ENCODE measurements at places on chromosomes 16 and 17. TPM values are rescaled to one million over a fixed set of nuclear protein-coding genes. Genes with fewer than 3 reads are reported as not detected.

- DNase-seq = no peak
These were observed 170.6 kb downstream of the GSG1L start for GRCh38 chr16:27892879-27893278.

PRRT2 gene
- total RNA-seq = 18.6 TPM

ITGAD gene
- total RNA-seq = not detected

DNA sequence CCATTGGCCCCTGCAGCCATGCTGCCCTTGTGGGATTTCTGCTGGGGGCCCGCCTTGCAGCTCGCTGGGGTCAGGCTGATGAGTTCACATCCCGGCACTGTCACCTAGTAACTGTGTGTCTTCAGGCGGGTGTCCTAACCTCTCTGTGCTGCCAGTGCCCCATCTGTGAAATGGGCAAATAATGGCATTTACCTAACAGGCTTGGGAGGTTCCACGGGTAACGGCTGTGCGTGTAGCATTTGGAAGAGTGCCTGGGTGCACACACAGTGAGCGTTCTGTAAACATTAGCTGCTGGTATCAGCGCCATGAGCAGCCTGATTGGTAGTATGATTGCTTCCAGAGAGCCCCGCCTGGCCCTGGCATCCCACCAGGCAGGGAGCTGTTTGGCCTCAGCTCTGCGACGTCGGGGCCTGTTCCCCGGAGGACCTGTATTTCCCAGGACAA, 167.3 kb upstream of the GSE1 start:
- no peak for DNase-seq

DNA sequence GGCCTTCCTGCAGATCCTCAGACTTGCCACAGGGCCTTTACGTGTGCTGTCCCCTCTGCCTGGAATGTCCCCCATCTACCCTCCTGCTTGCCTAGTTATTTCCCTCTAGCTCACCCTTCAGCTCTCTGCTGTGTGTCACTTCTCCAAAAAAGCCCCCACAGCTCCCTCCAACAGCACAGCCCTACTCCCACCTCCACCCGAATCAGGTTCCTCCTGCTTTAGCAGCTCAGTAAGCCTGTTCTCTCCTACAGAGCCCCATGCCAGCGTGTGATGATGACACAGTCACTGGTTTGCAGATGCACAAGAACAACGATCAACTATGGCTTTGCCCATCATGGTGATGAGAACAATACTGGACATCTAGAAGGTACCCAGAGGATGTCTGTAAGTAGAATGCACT, 7.1 kb upstream of the SAMD14 start:
- DNase-seq = no peak

DNA sequence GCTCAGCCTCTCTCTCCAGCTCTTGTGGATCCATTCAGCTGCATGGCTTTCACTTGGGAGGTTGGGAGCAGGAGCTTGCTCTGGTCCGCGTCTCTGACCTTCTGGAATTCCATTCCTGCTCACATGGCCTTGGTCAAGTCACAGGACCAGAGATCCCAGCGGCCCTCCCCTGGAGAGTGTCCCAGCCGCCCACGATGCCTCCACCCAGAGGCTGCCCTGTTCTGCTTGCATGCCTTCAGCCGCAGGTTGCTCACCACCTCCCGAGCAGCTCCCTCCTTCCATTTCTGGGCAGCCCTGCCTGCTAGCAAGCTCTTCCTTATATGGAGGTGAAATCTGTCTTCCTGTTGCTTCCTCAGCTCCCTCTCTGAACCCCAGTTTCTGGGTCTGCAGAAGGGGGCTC, 32.6 kb downstream of the RAI1 start:
- no peak for DNase-seq

- no peak for DNase-seq
These were observed 20.5 kb upstream of the JPH3 start for GRCh38 chr16:87581857-87582215.

CCL3 gene
- not detected for total RNA-seq

DNA sequence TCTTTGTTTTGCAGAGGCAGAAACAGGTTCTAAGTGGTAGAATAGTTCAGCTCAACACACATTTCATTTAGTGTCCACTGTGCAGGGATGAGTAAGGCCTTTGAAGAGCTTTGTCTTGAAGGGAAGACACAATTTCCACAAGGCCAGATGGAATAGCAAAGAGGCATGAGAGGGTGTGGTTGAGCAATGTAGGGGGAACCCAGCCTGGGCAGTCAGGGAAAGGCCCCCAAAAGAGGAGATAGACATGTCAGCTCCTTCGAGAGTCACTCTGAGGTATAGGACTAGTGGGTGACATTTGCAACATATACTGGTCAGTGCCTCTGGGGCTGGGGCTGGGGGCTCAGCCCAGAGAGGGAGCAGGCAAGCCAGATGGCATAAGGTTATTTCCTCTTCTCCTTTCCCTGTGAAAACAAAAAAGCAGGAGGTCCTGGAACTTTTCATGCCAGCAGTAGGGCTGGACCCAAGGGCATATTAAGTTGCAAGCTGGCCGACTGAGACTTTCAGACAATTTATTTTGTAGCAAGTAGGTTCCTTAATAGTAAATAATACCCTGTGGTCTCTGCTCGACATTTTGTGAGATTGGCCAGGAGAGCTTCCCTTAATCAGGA, 7.1 kb downstream of the ALKBH5 start:
- no peak for DNase-seq

DNA sequence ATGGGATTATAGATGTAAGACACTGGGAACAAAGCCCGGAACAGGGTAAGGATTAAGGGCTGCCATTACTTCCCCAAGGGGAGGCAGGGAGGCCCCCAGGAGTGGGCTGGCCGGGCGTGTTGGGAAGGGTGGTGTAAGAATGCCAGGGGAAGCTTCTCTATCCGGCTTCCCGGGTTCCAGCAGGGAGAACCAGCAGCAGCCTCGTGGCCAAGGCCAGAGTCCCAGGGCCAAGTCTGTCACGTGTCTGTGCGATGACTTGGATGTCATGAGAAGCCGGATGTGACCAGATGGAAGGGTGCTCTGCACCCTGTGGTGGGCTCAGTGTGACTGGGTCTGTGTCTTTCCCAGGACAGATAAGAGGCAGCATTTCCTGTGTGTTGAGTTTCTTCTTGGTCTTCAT, 52.1 kb downstream of the SCNN1B start:
- no peak for DNase-seq

SLC26A11 gene
- total RNA-seq = 27.7 TPM

GRCh38 chr17:44147812-44148211, 6.1 kb downstream of the HROB start:
- DNase-seq = no peak

GRCh38 chr17:47966079-47966519, 4.8 kb upstream of the CDK5RAP3 start:
- DNase-seq = no peak

LGALS9C gene
- total RNA-seq = not detected

DNA sequence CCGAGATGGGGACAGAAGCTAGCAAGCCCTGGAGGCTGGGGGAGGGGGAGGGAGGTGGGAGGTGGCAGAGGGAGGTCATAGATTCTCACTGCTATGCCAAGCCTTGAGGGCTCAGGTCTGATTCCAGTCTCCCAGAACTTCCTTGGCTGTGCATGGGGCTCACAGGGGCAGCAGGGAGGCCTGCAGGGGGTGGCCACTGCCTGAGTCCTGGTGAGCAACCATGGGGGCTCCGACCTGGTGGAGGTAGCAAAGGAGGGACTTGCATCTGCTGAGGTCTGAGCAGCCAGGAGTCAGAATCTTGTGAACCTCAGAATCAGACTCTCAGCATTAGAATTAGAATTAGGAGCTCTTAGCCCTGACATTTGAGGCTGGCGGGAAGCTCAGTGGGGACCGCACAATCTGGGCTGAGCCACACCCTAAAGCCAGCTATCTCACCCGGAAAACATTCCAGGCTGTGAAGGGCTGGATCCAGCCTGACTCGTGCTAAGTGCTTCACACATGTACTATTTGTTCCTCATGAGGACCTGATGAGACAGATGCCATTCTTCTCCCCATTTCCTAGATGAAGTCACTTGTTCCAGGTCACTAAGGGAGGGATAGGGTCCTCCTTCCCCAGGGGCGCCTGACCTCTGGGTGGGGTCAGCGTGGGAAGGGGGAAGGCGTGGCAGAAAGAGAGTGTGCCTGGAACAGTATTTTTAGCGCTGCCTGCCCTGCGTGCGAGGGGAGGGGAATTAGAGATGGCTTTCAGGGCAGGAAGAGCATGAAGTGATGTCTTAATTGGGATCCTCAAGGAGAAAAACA, 17.3 kb upstream of the KCNJ12 start:
- no peak for DNase-seq

FBXO39 gene
- not detected for total RNA-seq

DNA sequence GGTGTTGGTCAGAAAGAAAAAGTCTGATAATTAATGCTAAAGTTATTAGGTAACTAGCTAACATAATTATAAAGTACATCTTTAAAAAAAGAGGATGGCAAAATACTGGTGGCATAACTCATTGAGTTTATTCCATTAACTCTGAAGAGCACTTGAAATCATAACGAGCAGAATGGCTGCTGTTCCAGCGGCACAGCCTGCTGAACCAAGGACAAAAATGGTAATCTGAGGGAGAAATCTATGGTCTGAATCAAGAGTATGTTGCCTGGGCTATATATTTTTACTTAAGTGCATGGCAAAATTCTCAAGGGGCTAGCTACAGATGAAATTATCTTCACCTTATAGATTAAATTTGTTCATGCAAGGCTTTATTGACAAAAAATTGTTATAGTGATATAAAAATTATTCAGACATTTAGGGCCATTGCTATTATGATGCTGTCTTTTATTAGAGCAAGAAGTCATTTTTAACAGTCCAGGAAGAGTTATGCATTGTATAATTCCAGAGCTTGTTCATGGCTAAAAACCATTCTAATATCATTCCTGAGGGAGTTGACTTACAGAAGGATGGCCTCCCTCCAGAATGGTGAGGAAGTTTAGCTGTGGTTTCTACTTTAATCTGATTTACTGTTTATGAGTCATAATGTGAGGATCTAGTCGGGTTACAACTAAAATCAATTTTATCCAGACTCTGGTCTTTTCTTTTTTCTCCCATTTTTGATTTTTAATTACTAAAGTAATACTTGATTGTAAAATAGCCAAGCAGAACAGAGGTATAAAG, 41.4 kb upstream of the ANKFN1 start:
- no peak for DNase-seq

CARHSP1 gene
- total RNA-seq = 152 TPM

All from neural crest cell (in vitro differentiated cells).